ENCODE measurements at places on chromosomes 11 and 22.

DNA sequence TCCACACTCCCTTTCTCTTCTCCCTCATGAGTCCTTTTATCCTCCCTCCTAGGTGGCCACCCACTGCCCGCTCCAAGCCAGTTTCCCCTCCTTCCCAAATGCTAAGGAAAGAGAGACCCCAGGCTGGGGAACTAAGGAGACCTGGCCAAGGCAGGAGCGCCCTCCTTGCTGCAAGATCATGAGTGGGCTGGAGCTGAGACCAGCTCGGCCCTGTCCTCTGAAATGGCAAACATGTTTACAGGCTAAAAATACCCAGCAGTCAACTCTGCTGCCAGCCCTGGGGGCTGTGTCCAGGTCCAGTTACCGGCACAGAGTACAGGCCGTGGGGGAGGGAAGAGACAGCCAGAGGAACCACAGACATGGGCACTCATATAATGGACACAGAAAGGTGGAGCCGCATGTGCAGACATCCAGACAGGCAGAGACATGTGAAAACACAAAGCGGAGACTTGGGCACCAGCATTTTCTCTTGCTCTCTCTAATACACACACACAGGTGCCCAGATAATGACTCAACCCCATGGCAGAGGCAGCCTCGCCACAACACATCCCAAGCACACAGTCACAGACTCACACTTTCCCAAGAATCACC is 1.2 kb upstream of the AHNAK start:
- DNase-seq, result no peak

DNA sequence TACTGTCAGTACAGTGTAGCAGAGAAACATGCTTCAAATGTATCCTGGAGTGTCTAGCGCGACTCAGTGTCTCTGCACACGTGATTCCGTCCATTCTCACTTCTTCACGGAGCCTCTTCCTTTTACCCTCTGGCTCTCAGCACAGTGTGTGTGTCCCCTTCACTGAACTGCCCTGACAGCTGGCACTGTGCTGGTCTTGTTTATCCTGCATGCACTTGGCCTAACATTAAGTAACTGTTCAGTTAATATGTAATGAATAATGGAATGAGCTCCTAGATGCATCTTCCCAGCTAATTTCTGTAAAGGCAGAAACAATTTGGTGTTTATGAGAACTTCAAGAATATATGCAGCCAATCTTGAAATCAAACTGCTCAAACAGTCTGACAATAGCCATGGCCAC is 44.4 kb downstream of the KMT5B start:
- DNase-seq, result no peak

DNA sequence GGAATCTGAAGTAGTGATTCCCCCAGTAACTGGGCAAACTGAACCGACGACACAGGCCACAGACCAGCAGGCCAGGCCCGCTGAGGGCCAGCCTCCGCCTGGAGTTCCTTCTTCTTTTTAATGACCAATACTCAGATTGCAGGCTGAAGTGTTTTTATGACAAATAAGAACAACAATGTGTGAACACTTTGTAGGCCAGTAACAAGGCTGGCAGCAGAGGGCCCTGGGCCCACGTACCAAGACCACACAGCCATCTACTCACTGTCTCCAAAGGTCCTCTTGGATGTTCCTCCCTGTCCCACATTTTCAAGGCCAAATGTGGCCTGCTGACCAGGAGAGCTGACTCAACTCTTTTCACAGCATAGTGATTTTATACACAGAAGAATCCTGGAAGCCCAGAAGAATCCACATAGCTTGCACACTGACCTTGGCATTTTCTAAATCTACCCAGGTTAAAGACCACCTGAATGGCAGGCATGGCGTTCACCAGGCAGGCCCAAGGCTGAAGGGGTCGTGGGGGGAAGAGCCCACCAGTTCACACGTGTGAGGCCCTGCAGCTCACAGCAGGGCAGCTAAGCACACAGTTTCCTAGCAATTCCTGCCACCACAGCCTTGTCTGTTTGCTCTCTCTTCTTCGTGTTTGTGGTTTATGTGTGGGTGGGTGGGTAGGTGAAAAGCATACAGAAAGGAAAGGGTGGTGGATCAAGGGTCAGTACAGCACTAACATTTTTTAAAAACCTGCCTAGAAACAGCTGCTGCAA is 13.3 kb downstream of the SMCO4 start:
- no peak for DNase-seq

- DNase-seq, result no peak
These were observed 30.4 kb downstream of the DSCAML1 start for GRCh38 chr11:117766576-117766975.

- no peak for DNase-seq
These were observed 198.7 kb upstream of the MTMR2 start for GRCh38 chr11:96122601-96123074.

- no peak for DNase-seq
These were observed 26.4 kb upstream of the ARHGAP20 start for GRCh38 chr11:110738641-110739040.

DNA sequence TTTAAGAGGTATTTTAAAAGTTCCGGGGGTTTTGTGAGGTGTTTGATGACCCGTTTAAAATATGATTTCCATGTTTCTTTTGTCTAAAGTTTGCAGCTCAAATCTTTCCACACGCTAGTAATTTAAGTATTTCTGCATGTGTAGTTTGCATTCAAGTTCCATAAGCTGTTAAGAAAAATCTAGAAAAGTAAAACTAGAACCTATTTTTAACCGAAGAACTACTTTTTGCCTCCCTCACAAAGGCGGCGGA is 193 bp upstream of the MALAT1 start:
- no peak for DNase-seq

DNA sequence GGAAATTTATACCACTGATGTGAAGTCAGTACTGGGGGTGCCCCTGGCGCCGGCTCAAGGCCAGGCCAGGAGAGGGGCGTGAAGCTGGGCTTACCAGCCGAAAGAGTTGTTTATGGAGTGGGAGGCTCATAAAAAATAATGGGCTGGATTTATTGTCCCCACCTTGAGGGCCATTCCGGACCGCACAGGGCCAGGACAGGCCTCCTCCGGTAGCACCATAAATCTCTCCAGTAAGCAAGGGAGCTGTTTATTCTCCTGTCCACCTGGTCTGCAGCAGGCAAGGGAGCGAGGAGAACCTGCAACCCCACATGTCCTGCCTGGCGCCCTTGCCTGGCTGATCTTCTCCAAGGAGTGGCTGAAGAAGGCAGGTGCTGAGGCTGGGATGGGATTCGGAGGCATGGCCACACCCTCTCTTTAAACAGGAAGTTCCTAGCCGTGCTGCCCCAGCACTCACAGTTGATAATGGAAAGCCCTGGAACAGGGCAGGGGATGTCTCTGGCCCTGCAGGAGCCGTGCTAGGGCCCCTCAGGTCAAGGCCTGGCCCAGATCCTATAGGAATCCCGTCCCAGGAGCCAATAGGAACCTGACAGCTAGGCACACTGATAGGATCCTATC is 65.1 kb downstream of the SCUBE1 start:
- no peak for DNase-seq

DNA sequence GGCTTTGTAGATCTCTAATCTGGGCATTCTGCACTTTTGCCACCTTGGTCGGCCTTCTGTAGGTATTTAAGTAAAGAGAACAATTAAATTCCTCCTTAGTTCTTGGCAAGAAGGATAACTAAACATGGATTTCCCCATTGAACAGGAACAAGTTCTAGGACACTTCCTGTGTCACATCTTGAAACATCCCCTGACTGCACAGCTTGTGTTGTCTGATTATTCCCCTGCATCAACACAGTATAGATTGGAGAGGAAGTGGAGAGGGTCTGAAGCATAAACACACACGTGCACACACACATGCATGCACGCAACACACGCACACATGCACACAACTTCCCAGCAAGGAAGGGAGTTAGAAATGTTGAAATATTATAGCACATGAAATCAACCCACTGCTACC is 8.6 kb downstream of the ISX start:
- DNase-seq, result no peak

DNA sequence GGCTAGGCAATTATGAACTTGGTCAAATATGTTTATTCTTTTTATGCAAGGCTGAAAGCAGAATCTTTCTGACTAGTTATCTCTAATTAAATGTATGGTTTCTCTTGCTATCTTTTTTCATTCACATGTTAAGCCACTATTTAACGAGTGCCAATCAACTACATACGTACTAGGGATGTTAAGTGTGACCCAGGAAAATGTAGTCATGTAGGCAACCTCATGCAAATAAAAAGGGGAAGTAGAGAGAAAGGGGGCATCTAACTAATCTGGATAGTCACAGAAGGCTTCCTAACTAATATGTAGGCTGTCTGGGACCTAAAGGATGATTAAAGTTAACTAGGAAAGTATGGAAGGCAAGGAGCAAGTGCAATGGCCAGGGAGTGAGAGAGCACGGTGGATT is 23.5 kb downstream of the TBRG1 start:
- DNase-seq, result no peak

GRCh38 chr11:134893810-134894685 is 482.0 kb upstream of the B3GAT1 start:
- no peak for DNase-seq
